ENCODE measurements at places on chromosomes 3 and 15.

GRCh38 chr3:139541532-139542288 is 2.2 kb upstream of the RBP1 start:
- DNase-seq = no peak

DNA sequence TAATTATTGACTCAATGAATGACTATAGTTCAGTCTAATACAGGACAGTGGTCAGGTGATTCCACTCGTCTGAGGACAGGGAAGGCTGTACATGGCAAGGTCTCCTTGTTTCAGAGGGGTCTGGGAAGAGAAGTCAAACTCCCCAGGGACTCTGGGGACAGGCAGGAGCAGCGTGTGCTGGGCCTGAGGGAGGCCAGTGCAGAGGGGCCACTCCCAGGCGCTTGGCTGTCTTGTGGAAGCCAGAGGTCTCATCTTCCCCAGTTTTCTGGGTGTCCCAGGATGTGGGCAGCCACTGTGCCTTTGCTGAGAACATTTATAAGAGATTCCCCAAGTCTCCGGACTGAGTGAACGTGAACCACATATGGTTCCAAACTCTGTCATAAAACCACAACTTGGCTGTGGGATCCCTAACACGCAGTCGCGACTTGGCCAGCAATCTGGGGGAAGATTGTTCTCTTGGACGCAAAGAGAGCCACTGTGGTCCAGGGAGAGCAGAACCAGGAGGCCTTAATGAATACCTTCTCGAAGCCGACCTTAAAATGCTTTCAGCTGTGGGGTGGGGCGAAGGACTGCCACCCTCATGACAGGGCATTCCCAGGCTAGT is 30.4 kb downstream of the BHLHE40 start:
- DNase-seq = no peak

GRCh38 chr15:66039117-66039871 is 170.0 kb downstream of the RAB11A start:
- DNase-seq = no peak

DNA sequence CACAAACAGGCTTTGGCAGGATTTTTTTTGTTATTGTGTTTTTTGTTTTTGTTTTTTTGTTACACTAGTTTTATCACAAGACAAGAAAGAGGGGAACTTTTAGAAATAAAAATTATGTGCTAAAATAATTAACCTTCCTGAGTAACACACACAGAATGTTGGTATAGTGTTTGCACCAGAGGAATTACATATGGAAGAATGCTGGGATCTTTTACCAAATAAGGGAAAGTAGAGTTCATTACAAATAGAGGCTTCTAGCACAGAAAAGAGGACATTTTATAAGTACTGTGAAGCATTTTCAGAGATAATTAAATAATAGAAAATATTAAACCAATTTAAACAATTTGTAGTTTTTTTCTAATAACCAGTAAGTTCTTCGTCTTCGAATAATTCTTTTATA is 116.0 kb downstream of the IGF1R start:
- DNase-seq = no peak

DNA sequence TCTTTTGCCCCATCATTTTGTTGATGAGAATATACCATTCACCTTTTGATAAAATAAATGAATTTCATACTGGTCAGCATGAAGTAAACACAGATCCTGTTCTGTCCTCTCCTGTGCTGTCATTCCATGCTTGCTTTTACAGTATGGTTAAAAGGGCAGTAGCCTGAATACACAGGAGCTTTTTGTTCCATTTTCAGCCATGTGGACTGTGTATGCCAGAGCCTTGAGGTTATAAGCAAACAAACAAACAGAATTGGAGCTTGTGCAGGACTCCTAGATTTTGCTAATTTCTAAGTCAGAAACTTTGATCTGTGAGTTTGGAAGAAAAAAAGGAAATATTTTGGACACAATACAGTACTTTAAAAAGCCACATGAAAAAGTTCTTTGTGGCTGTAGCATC is 91.9 kb downstream of the LRRC28 start:
- no peak for DNase-seq

GRCh38 chr3:113340785-113341184 is 100.5 kb downstream of the CFAP44 start:
- no peak for DNase-seq

DNA sequence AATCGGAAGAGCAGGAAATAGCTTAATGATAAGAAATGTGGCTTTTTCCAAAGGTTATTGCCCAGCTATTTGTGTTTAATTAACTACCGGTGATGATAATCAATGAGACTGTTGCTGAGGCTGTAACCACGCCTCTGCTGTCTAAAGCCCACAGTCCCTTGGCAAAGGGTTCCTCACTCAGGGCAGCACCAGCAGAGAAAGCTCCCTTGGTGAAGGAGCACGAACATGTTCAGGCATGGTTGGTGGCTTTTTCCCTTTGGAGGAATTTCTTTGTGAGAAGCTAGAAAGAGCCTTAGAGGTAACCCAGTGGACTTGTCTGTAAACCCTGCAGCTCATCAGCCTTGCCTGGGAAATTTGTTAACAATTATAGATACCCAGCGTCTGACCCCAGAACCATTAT is 7.5 kb upstream of the ST6GAL1 start:
- DNase-seq = no peak

GRCh38 chr15:70586241-70586640 is 177.1 kb downstream of the UACA start:
- DNase-seq = no peak

Data from stimulated activated CD8-positive, alpha-beta memory T cell treated with anti-CD3 and anti-CD28 coated beads, Interleukin-12 subunit alpha, Interleukin-12 subunit beta, amount 100 ng/mL, for 4 hours (primary cell).